ENCODE measurements at places on chromosomes 6 and 20.

DNA sequence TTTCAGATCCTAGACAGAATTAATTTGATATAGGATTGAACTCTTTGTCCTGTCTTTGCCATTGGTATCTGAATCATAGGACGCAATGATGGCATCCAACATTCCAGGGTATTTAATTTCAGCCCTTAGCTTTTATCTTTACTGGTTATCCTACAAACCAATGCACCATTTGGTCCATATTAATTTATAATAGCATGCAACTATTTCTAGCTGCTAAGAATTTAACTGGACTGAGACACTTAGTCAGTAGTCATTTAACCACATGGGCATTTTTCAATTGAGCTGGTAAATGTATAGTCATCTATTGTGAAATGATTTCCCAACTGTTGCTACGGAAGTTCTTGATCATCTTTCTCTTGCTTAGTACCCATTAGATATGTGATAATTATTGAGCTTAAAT is 141.1 kb downstream of the CD164 start:
- DNase-seq, result no peak

DNA sequence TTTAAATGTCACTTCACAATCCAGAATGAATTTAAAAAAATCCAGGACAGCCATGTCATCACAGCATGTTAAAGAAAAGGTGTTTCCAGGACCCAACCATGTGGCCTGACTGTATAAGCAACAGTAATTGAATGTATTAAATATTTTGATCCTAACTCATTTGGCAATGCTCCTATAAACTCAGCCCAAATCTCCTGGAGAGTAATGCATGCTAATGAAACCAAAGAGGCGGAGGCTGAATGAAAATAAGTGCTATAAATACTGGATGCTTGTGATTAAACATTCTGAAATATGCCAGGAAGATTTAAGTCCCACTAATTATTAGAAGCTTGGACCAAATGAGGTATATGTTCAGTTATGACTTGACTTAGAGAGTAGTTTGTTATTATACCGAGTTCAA is 486.8 kb downstream of the FRK start:
- DNase-seq, result no peak

DNA sequence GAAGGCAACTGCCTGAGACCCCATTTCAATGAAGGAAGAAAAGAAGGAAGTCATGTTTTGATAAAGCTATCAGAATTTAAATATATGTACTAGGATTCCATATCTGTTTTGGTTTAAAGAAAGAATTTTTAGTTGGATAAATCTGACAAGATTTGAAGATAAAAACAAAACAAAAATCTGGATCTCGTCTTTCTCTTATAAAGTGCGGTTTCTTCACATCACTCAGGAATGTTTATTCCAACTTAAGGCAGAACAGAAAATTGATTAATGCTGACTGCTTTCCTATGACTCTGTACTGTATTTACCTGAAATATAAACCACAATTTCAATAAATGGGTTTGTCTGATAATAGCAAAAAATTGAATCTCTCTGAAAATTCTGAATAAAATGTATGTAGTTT is 439.7 kb downstream of the RFPL4B start:
- no peak for DNase-seq

DNA sequence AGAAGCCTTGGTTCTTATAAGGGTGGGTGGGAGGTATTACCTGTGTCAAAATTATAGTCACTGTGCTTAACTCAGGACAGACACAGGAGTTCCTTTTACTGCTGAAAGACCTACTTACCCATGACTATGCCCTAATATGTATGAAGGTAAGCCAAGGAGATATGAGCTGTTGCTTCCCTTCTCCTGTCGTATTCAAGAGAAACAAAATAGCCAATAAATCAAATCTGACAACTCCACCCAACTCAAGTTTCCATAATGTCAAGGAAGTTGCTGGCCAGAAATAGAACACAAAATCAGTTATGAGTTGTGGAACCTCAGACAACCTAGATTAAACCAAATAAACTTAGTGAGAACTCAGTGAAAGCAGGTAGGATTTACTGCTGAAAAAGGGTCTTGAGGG is 25.1 kb downstream of the ZNF133 start:
- DNase-seq, result no peak

- DNase-seq, result no peak
Measured at GRCh38 chr6:21997119-21998037, 299.5 kb downstream of the PRL start.
